T follicular helper cell (primary cell): ENCODE measurements at places on chromosomes 16 and 17.
A peak's percentile ranks its signal among the peaks of the same experiment; 100 is the strongest.

- DNase-seq, result no peak
Measured at GRCh38 chr16:72876221-72876620, 171.7 kb downstream of the ZFHX3 start.

- no peak for DNase-seq
Measured at GRCh38 chr17:48456589-48456988, 26.6 kb upstream of the SKAP1 start.

DNA sequence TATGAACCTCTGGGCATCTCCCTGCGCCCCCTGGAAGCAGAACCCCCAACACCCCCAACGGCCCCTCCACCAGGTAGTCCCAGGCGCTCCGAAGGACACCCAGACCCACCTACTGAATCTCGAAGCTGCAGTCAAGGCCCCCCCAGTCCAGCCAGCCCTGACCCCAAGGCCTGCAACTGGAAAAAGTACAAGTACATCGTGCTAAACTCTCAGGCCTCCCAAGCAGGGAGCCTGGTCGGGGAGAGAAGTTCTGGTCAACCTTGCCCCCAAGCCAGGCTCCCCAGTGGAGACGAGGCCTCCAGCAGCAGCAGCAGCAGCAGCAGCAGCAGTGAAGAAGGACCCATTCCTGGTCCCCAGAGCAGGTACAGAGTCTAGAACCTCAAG is 1.5 kb downstream of the BCL6B start:
- no peak for DNase-seq

DNA sequence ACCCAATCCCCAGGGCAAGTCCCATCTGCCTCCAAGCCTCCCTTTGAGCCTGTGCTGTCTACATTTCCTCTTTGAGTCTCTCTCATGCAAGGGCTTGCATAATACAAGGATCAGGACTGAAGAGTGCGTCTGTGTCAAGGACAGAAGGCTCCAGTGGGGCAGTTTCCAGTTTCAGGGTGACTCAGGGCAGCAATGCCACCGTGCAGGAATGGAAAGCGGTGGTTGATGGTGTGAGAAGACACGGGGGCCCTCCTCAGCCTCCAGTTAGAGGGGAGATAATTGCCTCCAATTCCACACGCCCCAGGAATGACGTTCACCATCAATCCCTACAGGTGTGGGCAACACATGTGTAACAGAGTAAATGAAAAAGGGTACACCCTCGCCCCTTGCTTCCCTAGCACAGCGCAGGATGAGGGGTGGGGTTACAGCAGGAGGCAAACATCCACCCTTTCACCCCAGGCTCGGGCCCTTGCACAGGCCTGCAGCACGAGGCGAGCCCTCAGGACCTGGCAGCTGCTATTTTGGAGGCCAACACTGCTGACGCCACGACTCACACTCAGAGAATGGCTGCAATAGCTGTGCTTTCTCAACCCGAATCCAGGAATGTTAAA is 24.8 kb upstream of the SLC25A19 start:
- no peak for DNase-seq

- no peak for DNase-seq
Measured at GRCh38 chr16:11093572-11094074, 149.3 kb downstream of the CLEC16A start.

DNA sequence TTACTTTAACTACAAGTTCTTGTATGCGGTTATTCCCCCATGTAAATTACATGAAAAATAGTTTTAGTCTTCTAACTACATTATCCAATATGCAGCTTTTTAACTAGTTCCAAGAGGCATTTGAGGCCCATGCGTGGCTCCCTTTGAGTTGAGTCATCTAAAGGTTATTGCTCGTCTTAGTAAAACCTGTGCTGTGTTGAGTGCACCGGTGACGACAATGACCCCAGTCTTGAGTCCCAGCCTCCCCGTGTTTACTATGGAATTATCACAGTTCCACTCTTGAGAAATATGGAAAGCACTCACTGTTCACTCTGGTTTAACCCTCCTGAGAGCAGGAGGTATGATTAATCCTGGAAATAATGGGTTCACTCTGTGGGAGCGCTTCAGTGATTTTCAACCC is 119.2 kb downstream of the PITPNC1 start:
- DNase-seq, result no peak

- no peak for DNase-seq
Measured at GRCh38 chr17:82004517-82005455, 17.9 kb downstream of the CENPX start.

DNA sequence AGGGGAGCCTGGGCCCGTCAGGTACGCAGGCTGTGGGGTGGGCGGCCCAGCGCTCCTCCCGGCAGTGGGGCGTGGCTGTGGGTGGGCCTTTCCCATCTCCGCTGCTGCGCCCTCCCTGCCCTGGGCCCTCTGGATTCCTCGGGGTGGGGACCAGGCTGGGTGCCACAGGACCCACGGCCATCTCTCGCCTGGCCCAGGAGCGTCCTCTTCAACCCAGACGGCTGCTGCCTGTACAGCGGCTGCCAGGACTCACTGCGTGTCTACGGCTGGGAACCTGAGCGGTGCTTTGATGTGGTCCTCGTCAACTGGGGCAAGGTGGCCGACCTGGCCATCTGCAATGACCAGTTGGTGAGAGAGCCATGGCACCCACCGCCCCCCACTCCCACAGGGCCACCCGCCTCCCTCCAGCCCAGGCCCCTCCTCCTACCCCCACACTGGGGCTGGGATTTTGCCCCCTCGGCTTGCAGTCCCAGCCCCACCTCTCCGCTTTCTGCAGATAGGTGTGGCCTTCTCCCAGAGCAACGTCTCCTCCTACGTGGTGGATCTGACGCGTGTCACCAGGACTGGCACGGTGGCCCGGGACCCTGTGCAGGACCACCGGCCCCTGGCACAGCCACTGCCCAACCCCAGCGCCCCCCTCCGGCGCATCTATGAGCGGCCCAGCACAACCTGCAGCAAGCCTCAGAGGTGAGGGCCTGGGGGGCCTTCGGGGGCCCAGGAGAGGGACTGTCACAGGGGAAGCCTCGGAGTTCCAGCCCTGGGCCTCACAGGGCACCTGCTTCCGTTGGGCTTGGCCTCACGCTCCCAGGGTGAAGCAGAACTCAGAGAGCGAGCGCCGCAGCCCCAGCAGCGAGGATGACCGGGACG is 17.2 kb downstream of the KATNB1 start:
- no peak for DNase-seq

DNA sequence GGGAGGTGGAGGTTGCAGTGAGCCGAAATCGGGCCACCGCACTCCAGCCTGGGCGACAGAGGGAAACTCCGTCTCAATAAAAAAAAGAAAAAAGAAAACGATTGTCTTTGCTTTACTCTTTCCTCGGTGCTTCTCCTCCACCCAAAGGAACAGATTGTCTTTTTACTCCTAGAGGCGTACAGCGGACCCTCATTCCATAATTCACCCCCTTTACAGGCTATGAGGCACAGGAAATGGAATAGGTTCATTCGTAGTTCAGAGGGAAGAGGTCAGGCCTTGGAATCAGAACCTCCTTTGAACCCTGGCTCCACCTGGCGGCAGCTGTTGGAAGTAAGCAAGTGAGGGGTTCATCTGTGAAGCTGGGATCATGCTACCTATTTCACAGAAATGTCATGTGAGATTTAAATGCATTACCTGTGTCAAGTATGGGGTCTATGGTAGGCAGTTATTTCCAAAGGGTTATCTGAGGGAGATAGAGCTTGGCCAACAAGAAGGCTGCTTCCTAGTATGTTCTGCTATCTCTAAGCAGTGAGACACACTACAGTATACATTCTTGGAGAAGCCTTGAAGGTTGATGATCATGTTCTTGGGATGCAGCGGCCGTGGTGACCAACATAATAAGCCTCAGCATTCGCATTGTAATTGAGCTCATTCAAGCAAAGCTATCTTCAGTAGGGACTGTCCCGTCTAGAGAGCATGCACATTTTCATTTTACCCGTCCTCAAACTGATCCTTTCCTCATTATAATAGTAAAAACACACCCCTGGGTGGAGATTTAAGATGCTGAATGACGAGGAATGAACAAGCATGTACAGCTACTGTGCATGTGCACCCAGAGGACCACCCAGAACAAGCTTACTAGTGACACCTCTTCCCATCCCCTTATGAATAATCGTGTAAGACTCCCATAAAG is 18.7 kb upstream of the ZNF689 start:
- peak; percentile 76 for DNase-seq
